CD4-positive, alpha-beta T cell treated with Interferon gamma for 1 hour (primary cell): ENCODE measurements at places on chromosomes 11 and 22.
A peak's percentile ranks its signal among the peaks of the same experiment; 100 is the strongest.

DNA sequence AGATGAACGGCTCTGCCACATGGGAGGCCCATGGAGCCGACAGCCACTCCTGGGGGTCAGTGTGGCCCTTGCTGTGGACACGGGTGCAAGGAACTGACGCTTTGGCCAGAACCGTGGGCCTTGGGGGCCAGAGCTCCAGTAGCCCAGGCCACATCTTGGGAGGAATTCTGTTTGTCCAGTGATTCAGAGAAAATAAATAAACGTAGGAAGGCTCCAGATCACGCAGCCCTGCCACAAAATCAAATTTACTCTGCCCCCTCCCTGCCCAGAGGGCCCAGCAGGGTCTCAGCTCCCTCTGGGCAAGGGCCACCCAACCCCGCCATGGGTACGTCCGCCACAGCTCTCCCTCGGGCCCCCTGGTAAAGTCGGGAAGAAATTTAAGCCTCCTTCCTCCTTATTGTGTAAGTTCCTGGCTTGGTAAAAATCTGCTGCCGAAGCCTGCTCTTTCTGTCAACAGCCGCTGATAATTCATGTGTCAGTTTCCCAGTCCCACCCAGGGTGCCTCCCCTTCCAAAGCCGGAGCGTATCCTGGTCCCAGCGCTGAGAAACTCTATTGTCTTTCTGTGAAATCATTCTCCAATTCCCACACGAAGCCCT lies 6.9 kb upstream of the MUC5AC start:
- DNase-seq: no peak

GRCh38 chr11:129950101-129951091 lies 52.2 kb downstream of the PRDM10 start:
- DNase-seq: peak; percentile 29

GRCh38 chr11:15118431-15118830 lies 3.7 kb downstream of the INSC start:
- no peak for DNase-seq

DNA sequence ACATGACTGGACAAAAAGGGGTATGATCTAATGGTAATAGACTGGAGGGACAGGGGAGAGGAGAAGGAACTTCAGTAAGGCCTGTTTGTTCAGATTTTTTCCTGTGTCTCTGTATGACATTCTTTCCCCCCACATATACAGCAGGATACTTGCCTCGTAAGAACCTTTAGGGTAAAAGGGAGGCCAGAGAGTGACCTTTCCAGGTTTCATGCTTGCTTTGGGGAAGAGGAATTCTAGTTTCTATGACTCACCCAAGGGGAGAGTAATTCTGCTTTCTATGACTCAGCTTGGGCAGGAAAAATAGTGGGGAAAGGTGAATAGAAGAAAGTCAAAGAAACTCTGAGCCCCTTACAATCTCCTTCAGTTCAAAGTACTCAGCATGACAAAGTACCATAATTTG lies 457.0 kb downstream of the DLG2 start:
- DNase-seq: no peak

DNA sequence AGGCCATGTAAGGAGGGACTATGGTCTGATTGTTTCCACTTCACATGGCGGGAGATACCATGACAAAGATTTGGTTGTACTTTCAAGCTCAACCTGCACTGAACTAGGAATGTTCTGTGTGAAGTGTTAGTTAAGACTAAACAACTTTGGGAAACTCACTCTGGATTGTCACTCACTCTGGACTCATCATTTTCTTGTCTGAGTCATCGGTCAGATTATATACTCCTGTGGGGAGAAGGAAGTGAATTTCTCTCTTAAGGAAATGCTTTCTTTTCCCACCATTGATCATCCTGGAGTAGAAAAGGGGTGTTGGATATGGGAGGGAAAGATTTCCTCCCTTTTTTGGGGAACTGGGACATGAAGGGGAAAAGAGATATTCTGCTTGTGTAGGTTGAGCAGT lies 26.9 kb upstream of the CAT start:
- DNase-seq: no peak

GRCh38 chr22:42879371-42880021 lies 22.4 kb upstream of the ARFGAP3 start:
- DNase-seq: no peak

- no peak for DNase-seq
These were observed 348.9 kb downstream of the CADM1 start for GRCh38 chr11:115155320-115155719.

GRCh38 chr11:36513965-36514364 lies 3.9 kb upstream of the TRAF6 start:
- DNase-seq: no peak

GRCh38 chr11:64619811-64620380 lies 28.9 kb downstream of the SLC22A12 start:
- no peak for DNase-seq

DNA sequence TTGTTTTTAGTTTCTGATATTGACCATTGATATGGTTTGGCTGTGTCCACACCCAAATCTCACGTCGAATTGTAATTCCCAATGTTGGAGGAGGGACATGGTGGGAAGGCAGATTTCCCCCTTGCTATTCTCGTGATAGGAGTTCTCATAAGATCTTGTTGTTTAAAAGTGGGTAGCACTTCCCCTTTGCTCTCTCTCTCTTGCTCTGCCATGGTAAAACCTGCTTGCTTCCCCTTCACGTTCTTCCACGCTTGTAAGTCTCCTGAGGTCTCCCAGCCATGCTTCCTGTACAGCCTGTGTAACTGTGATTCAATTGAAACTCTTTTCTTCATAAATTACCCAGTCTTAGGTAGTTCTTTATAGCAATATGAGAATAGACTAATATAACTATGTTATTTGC lies 203.6 kb upstream of the CHORDC1 start:
- no peak for DNase-seq

DNA sequence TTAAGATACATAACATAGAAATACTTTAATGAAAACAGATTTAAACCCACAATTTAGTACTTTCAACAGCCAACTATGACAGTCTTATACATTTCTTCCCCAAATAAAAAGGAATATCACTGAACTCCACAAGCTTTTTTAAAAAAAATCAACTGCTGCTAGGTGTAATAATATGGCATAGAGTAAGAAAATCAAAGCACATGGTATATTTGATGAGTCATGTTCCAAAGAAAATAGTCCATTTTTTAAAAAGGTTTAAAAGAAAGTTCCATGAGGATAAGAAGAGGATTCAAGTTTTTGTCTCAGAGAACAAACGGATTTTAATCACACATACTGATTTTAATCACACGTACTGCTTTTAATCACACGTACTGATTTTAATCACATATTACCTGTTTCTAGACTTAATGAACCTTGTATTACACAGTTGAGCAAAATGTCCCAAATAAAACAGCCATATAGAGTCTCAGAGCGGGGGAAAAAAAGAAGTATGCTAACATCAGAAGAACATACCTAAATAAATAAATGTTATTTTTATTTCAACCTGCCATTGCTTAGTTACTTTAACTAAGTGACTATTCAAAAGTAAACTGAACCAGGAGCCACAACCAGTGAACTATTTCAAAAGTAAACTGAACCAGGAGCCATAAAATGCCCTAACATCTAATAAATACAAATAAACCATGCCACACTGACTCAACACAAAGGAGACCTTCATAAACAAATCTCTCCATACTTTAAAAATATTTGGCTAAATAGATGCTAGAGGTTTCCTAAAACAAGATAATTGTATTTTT lies 198.4 kb downstream of the SBF2 start:
- DNase-seq: no peak

DNA sequence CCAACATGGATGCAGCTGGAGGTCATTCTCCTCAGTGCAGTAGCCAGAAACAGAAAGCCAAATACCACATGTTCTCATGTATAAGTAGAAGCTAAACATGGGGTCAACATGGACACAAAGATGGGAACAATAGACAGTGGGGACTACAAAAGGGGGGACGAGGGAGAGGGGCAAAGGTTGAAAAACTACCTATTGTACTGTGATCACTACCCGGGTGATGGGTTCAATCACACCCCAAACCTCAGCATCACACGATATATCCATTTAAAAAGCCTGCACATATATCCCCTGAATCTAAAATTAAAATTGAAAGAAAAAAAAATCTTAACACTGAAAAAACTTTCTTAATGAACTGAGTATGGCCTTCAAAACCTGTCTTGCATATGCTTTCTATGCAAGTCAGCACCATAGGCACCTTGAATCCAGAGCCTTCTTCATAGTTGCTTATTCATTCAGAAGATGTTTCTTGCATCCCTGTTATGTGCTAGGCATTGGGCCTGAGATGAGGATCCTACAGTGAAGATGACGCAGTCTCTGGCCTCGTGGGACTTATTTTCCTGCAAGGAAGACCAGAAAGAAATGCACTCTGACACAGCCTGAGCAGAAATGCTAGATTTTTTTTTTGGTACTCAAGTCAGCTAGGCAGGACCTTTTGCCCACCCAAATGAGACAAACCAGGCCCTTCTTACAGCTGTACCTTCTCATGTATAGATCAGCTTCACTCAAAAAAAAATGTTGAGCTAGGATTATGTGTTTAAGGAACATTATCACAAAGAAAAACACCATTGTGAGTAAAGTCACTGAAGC lies 21.0 kb downstream of the NNMT start:
- DNase-seq: no peak

DNA sequence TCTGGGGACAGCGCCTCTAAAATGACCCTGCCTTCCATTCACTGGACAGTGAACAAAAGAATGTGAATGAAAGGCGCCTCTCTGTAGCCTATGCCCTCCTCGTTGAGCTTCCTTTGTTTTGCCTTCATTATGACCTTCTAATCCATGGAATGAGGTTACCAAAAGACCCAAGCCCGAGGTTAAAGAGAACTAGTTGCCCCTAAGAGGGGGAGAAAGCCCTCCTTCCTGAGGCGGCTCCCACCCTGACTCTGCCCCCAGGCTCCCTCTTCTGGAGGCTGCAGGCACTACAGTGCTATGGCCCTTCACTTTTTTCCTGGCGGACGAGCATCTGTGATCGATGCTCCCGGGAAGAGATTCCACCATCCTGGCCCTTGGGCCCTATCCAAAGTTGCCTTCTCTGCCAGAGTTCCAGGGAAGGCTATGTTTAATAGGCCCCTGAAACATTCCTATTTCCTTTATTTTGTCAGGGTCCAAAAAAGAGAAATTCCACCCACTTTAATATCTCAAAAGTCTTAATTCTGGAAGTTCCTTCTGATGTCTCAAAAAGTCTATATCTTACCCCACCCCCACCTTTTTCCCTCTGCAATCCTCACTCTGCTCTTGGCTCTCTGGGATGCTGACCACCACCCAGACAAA lies 147.3 kb downstream of the FEZ1 start:
- no peak for DNase-seq

- DNase-seq: peak; percentile 45
These were observed 1.3 kb downstream of the HIRA start for GRCh38 chr22:19429950-19430889.

DNA sequence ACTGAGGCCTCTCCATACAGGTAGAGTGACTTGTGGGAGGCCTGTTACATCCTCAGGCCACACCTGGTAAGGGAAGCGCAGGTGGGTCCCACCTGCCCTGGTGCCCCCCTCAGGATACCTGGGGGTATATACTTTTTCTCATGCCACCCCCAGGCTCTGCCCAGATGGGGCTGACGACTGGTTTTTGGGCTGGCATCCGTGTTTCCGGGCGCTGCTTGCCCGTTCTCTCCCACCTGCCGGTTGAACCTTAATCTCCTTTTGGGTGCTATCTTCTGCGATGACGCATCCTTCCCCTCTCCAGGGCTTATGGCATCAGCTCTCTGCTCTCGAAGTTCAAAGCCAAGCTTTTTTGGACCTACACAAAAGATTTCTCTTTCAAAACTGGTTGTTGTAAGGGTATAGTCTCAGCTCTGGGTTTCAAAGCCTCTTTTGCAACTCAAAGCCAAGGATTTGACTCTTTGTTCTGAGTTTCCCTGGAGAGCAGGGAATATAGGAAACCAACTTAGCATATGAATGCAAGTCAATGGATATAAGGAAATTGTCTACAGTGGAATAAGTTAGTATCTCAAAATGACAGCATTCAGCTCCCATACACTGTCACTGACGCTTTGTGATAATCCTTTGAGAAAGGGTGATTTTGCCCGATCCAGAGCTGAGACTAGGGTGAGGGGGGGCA lies 8.6 kb upstream of the LRRC10B start:
- DNase-seq: no peak

- no peak for DNase-seq
These were observed 43.7 kb downstream of the WNT11 start for GRCh38 chr11:76162336-76163288.

DNA sequence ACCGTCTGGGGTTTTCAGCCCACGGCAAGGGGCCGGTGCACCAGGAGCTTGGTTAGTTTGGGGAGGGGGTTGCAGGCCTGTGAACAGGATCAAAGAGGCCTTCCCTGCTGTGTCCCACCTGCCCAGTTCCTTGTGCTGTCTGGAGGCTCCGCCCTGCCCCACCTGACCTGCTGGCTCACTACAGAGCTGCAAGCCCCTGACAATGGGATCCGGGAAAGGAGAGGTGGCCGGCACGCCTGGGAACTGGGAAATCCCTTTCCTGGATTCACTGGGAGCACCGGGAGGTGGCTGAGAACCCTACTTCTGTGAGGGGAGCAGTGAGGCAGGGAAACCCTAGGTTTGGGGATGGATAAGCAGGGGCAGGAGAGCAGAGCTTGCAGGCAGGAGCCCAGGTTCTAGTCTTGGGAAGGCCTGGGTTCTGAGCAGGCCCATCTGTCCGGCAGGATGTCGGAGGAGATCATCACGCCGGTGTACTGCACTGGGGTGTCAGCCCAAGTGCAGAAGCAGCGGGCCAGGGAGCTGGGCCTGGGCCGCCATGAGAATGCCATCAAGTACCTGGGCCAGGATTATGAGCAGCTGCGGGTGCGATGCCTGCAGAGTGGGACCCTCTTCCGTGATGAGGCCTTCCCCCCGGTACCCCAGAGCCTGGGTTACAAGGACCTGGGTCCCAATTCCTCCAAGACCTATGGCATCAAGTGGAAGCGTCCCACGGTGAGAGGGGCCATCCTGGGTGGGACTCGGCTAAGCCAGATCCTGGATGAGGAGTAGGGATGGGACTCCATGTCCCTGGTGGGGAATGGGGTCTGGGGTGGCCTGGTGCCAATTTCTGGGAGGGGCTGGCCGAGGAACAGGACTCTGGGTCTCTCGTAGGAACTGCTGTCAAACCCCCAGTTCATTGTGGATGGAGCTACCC lies 786 bp downstream of the CAPN1 start:
- DNase-seq: no peak

GRCh38 chr22:27603800-27604144 lies 197.8 kb downstream of the MN1 start:
- DNase-seq: no peak

GRCh38 chr11:11975201-11976092 lies 33.0 kb downstream of the DKK3 start:
- DNase-seq: no peak

DNA sequence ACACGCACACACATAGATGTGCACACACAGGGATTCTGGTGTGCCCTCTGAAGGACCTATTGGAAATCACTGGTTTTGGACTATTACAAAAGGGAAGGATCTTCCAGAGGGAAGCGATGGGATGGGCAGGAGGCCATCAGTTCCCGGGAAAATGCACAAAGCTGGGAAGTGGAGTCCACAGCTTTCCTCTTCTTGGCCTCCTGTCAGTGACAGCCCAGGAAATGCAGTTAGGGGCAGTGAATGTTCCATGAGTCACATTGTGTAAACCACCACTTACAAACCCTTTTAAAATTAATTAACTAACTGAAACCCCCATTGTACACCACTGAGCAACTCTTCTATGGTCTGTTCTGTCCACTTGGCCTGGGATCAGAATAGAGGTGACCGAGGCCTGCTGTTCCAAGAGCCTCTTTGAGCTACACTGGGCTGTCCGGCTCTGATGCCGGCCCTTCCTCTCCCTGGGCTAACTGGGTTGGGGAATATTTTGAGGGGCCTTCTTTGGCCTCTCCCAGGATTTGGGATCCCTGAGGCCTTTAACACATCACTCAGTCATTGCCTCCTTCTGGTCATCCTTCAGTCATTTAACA lies 137.7 kb downstream of the FEZ1 start:
- DNase-seq: no peak
